Small intestine (tissue), 16 donors: ENCODE measurements at places on chromosomes 7 and 10. TPM values are rescaled to one million over a fixed set of nuclear protein-coding genes. Genes with fewer than 3 reads are reported as not detected.

Gene THSD7A
- polyA plus RNA-seq = 1.1 TPM

Gene SSC4D
- polyA plus RNA-seq = not detected

Gene MALRD1
- polyA plus RNA-seq = 21.2 TPM

Gene AKR1C8
- polyA plus RNA-seq = not detected

Gene SEMA3E
- polyA plus RNA-seq = 1.2 TPM

Gene GPRIN2
- polyA plus RNA-seq = 13.9 TPM

Gene CASD1
- 2.2 TPM for polyA plus RNA-seq

Gene GIMAP4
- 37.8 TPM for polyA plus RNA-seq

Gene PLXDC2
- polyA plus RNA-seq = 5.9 TPM

Gene PPP3CB
- 22.4 TPM for polyA plus RNA-seq

Gene ZNF518A
- polyA plus RNA-seq = 34.7 TPM

Gene TUBGCP2
- 51.0 TPM for polyA plus RNA-seq

Gene C7orf33
- polyA plus RNA-seq = not detected

Gene LIPA
- polyA plus RNA-seq = 227 TPM

Gene CXCL12
- polyA plus RNA-seq = 53.5 TPM

Gene OPN1SW
- not detected for polyA plus RNA-seq

Gene FEZF1
- polyA plus RNA-seq = not detected

Gene KEL
- 0.13 TPM for polyA plus RNA-seq

Gene CNTNAP2
- 3.8 TPM for polyA plus RNA-seq

Gene PWWP2B
- 34.6 TPM for polyA plus RNA-seq

Gene ZMYND11
- 21.7 TPM for polyA plus RNA-seq

Gene PNLIP
- polyA plus RNA-seq = not detected

Gene ANKRD16
- 6.7 TPM for polyA plus RNA-seq

Gene NDUFA5
- polyA plus RNA-seq = 225 TPM
